ENCODE measurements at places on chromosomes 5 and 9.

DNA sequence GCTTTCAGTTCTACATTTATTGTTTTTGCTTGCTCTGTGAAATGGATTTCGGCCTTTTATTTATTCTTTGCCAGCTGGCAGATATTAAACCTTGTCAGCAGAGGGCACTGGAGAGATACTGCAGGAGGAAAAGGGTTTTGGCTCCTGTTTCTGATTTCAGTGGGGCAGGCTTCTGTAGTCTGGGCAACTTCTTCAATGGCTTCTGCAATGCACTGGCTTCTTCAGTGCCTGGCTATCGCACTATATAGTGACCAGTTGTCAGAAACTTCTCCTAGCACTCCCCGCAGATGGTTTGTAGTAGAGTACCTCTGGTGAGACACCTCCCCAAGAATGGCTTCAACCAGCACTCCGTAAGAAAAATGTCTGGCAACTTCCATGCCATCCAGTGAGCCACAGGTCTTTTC, 3.2 kb upstream of the NFX1 start:
- DNase-seq: peak; percentile 8

DNA sequence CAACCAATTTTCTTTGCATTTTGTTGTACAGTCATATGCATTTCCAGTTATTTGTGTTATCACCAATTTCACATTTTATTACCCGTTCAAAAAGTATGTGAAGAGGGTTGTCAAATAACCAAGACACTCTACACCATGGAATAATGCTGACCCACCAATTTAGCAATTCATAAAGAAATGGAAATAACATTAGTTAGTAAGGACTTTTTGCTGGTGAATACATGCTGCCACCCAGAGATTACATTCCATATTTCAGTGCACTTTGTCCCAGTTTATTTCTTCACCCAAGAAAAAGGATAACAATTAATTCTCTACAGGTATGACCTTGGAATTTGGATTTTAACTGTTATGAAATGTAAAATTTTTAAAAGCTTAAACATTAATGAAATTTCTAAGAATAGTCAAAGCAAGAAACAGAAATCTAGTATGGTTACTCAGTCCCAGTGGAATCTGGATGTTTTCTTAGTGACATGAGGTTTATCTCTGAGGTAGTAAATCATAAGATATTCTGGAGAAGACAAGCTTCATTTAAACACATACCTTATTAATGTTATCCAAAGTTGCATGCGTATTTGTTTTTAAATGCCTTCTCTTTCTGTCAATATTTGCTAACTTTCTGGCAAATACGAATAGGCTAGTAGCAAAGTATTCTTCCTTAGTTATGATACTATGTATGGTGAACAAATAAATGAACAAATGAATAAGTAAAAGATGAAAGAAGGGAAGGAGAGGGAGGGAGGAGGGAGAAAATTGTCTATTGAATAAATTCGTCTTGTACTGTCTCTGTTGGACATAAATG, 100.6 kb downstream of the CETN3 start:
- DNase-seq: no peak

GRCh38 chr5:172926008-172926523, 33.2 kb upstream of the RPL26L1 start:
- no peak for DNase-seq

DNA sequence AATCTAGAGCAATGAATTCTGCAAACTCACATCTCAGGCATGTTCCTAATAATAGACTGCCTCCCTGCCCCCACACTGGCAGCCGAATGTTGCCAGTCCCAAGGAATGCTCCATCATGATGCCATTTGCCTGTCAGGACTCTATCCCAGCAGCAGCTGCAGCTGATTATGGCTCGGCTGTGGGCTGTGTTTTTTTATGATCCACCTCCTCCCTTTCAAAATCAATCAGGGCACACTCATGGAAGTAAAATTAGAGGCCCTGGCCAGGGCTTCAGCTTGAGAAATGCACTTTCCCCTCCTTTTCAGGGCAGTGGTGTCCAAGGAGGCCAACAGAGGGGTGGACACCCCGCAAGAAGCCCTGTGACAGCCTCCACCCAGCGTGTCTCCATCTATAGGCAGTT, 176.7 kb upstream of the S1PR3 start:
- no peak for DNase-seq

GRCh38 chr5:137679195-137679594, 56.7 kb downstream of the KLHL3 start:
- no peak for DNase-seq

DNA sequence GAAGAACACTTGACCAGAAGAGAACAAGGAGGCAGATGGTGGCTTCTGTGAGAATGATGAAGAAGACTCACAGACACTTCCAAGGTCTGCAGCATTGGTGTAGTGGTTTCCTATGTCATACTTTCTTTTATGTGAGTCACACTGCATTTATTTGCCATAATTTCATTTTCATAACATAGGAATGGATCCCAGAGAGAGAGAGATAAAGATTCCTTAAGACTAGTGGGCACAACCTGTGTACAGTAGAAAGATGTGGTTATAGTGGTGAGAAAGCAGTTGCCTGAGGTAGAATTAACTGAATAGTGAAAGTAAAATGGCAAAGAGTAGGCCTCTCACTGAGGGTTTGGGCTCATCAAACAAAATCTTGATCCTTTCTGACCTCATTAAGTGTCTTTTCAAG, 7.6 kb upstream of the CCDC152 start:
- no peak for DNase-seq

- DNase-seq: no peak
Measured at GRCh38 chr9:110207071-110207641, 803 bp downstream of the C9orf152 start.

GRCh38 chr9:33852216-33852826, 35.4 kb downstream of the UBE2R2 start:
- peak; percentile 15 for DNase-seq

- no peak for DNase-seq
Measured at GRCh38 chr9:21097817-21098216, 20.1 kb upstream of the IFNB1 start.

GRCh38 chr5:22892441-22892840, 39.3 kb upstream of the CDH12 start:
- DNase-seq: no peak

- no peak for DNase-seq
Measured at GRCh38 chr5:147466360-147466980, 43.4 kb downstream of the DPYSL3 start.

- DNase-seq: no peak
Measured at GRCh38 chr5:52767217-52767743, 20.4 kb upstream of the ITGA1 start.

DNA sequence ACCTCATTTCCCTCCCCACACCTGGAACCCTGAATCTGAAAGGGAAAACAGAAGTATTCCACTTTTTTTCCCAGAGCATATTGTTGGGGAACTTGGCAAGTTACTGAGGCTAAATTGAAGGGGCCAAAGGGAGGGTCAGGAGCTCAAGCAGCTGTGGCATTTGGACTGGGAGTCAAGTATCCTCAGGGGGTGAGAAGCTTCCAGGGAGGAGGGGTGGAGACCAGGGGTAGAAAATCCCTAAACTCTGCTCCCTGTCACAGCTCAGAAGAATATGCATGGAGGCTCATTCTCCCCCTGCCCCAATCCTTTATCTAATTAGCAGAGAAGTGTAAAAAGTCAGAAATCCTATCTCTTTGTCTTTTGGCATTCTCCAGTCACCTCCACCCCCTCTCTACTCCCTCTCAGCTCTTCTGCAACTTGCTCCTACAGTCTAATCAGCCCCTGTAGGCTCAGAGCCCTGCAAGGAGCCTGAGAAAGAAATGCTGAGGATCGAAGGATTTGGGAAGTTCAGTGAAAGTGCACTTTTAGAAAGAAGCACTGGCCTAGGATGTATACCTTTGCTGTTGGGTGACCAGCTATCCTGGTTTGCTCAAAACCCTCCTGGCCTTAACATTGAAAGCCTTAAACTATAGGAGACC, 5.7 kb upstream of the WNT8A start:
- DNase-seq: no peak

DNA sequence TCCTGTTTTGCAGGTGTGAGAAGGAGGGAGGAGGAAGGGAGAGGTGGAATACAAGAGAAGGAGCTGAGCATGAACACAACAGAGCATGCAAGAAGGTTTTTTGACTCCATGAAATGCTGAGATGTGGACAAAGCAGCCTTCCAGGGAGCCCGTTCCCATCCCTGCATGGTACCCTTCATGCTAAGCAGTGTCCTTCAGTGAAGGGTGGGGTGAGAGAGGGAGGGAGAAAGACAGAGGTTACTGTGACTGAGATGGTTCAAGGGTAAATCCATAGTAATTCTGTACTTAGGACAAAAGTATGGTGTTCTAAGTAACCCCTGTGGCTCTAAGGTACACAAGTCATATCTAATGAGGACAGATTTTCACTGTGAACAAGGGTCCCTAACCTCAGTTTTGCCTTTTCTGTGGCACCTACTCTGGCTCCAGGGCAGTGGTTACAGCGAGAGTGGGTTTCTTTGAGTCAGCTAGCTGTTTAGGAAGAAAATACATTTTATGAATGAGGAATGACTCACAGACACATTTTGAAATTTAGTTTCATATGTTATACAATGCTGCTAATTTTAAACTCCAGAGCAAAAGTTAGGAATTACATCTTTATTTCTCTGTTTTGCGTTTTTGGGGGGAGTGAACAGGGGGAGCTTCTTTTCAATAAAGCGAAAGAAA, 184.9 kb upstream of the SLC12A2 start:
- no peak for DNase-seq

GRCh38 chr5:76199336-76200318, 116.4 kb downstream of the SV2C start:
- DNase-seq: no peak

DNA sequence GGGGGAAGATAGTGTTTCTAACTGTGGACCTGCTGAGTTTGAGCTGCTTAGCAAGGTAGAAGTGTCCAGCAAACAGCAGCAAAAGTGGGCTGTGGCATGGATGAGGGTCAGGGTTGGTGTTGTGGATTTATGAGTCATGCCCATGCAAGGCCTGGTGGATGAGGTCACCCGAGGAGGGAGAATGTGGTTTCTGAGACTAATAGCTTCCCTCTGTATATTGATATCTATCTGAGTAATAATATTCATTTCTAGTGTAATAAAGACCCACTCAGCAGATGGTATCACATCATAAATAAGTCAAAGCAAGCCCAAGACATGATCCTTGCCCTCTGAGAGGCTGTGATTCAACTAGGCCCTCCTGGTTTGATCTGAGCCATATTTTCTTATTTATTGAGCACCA, 597.8 kb upstream of the CLINT1 start:
- peak; percentile 10 for DNase-seq

DNA sequence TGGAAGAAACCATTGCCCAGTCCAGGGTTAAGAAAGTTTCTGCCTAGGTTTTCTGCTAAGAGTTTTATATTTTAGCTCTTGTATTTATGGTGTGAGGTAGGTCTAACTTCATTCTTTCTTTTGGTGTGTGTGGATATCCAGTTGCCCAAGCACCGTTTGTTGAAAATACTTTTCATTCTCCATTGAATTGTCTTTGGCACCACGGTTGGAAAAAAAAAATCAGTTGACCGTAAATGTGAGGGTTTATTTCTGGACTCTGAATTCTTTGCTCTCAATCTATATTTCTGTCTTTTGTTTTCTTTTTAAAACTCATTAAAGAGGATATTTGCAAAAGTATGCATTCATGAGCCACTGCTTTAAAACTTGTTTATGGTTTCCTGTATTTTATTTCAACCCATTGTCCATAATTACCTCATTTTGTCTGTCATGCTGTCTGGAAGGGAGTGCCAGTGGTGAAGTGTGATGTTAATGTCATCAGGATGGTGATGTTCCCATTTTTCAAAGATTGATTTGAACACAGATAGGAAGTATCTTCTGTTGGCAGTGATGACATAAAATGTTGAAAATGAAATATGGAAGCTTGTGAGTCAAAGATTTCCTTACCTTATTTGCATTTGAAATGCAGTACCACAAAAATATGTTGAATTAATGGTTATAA, 33.9 kb downstream of the HABP4 start:
- DNase-seq: no peak

- no peak for DNase-seq
Measured at GRCh38 chr9:123002754-123003153, 30.7 kb upstream of the GPR21 start.

- DNase-seq: no peak
Measured at GRCh38 chr5:124515497-124516245, 230.8 kb downstream of the ZNF608 start.

- no peak for DNase-seq
Measured at GRCh38 chr5:44334622-44335021, 54.6 kb downstream of the FGF10 start.

GRCh38 chr9:78097541-78097940, 65.9 kb upstream of the GNAQ start:
- no peak for DNase-seq

DNA sequence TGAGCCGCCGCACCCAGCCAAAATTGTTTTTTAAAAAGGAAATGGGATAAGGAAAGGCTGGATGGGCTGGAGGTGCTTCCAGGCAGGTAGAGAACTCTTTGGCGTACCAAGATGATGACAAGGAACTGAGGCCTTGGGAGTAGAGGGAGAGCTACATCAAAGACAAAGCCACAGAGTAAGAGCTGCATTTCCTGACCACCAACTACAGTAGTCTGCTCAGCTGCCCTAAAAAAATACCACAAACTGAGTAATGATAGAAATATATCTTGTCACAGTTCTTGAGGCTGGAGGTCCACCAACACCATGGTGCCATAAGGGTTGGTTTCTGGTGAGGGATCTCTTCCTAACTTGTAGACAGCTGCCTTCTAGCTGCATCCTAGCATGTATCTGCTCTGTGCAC, 8.2 kb downstream of the OR1K1 start:
- no peak for DNase-seq

- DNase-seq: no peak
Measured at GRCh38 chr5:35822511-35822910, 34.2 kb upstream of the IL7R start.

DNA sequence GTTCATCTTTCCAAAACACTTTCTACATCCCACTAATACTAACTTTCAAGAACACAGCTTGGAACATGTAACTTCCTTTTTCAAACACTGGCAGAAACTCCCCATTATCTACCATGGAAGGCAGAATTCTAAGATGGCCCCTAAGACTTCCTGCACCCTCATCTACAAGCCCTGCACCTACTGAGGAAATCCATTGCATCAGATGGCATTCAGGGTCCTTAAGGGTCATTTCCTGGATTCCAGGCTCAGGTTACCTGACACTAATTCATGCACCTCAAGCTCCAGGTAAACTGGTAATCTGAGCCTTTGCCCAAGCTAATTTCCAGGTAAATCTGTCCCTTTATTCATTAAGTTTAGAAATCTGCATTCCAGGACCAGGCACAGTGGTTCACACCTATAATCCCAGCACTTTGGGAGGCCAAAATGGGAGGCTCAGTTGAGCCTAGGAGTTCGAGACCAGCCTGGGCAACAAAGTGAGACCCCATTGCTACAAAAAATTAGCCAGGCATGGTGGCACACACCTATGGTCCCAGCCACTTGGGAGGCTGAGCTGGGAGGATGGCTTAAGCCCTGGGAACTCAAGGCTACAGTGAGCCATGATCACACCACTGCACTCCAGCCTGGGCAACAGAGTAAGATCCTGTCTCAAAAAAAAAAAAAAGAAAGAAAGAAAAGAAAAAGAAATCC, 91.6 kb downstream of the NFIB start:
- DNase-seq: no peak

GRCh38 chr9:111429175-111429574, 55.0 kb downstream of the ECPAS start:
- DNase-seq: no peak

GRCh38 chr9:129232839-129233591, 55.0 kb upstream of the IER5L start:
- no peak for DNase-seq
